CD4-positive, alpha-beta T cell treated with Interleukin-6 at 100 ng/mL for 8 hours (primary cell): ENCODE measurements at places on chromosomes 16 and 17.
A peak's percentile ranks its signal among the peaks of the same experiment; 100 is the strongest.

GRCh38 chr17:7380321-7380720, 568 bp upstream of the TNK1 start:
- no peak for DNase-seq

GRCh38 chr16:67516296-67517154, 12.1 kb upstream of the RIPOR1 start:
- DNase-seq, result no peak

GRCh38 chr16:1554826-1555445, 21.5 kb downstream of the TMEM204 start:
- DNase-seq, result no peak

- no peak for DNase-seq
Observed at GRCh38 chr17:45703806-45704205, 80.3 kb upstream of the CRHR1 start.

GRCh38 chr16:72787514-72788268, 260.2 kb downstream of the ZFHX3 start:
- DNase-seq, result peak; percentile 57

GRCh38 chr17:3678095-3678820, 9.6 kb downstream of the EMC6 start:
- no peak for DNase-seq

DNA sequence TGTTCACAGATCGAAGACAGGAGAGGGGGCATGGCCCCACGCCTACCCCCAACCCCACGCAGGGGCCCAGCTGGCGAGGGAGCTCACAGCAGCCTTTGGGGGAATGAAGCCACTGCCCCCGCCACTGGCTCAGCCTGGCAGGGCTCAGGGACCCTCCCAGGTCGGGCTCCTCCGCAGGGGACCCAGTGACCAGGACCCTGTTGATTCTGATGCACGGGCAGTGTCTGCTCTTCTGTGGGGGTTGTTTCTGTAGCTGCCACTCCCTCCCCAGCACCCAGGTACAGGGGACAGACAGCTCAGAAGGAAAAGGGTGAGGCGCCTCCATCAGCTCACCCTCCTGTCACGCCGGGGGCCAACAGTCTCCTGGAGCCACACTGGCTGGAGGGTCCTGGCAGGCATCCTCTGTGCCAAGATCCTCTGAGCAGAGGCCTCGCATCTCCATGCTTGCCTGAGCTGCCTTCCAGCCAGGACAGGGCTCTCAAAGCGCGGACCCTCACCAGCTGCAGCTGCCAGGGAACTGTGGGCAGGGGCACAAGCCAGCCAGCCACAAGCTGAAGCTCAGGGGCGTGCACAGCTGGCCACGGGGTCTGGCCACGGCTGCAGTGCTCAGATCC, 49.1 kb downstream of the ZNF778 start:
- DNase-seq, result no peak

DNA sequence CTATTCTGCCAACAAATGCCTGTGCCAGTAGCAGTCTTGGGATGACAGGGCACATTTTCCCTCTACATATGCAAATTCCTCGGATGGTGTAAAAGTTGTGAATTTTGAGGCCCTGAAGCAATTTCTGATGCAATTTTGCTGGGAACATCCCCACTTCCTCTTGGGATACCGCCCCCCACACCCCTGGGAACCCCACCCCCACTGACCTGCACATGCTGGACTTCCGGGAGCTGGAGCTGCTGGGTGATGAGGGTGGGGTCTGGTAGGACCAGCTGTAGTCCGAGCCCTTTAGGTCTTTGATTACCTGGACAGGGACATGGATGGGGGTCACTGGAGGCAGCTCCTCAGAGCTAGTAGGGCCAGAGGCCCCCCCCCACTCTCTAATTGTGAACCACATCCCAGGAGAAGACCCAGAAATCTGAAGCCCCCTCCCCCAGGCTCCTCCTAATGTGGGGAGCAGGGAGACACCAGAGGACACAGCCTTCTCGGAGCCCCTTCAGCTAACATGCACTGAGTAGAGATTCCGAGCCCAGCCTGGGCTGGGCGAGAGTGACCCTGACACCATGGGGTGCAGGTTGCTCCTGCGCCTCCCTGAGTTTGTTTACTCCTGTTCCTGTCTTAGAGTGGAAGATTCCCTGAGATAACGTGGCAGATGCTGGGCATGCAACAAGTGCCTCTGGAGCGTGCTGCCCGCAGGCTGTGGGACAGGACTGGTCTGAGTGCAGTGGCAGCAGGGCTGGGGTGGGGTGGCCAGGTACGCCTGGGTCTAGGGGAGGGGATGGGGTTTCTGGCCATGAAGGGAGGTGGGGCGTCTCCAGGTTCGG, 9.0 kb downstream of the MTSS2 start:
- no peak for DNase-seq

- DNase-seq, result peak; percentile 22
Observed at GRCh38 chr17:79993390-79994227, 42.1 kb downstream of the TBC1D16 start.

DNA sequence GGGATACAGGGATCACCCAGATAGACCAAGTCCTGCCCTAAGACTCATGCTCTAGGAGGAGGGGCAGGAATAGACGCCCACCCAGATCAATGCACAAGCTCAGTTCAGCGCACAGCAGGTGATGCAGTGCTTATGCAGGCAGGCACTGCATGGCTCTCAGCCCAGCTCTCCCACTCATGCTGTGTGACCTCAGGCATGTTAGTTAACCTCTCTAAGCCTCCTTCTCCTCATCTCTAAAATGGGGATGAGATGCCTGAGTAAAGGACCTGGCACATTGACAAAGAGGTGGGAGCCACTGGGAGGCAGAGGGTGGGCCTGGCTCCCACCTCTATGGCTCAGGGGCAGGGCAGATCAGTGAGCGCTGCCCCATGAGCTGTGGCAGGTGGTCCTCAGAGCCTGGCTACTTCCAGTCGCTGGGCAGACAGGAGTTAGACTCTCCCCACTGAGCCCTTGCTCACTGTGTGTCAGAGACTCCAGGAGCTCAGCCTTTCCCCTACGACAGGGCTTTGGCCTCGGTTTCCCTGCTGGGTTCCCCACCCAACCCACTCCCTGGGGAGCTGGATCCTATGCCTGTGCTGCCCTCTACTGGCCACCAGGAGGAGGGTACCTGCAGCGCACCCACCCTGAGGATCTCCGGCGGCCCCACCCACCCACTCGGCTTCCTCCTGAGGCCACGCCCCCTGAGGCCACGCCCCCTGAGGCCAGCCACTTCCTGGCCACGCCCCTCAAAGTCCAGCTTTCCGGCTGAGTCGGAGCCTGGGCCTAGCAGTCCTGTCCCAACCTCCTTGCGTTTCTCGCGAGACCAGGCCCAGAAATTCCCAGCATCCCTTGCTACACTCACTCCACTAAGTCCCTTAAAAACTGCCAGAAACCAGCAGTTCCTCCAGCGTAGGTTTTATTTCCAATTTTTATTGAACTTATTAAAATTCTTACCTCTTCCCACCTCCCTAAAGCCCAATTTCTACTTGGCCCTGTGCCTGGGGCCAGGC, 196.1 kb downstream of the GSG1L start:
- DNase-seq, result peak; percentile 25

- DNase-seq, result no peak
Observed at GRCh38 chr16:84315422-84315821, 20.7 kb downstream of the WFDC1 start.

- DNase-seq, result no peak
Observed at GRCh38 chr16:88693420-88694177, 7.3 kb upstream of the SNAI3 start.

DNA sequence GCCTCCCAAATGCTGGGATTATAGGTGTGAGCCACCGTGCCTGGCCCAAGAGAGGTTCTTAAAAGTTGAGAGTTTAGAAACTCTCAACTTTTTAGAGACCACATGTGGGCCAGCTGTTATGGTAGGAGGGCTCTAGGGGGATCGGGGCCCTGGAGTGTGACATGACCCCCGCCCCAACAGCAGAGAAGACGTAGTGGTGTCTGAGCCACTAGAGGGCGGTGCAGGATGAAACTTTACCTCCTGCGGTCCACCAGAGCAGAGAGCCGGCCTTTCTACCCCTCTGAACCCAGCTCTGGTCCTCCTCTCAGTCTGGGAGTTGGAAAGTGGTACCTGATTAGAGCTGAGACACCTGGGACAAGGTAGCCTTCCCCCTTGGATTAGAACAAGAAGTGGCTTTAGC, 7.4 kb downstream of the CDK5RAP3 start:
- DNase-seq, result peak; percentile 36

DNA sequence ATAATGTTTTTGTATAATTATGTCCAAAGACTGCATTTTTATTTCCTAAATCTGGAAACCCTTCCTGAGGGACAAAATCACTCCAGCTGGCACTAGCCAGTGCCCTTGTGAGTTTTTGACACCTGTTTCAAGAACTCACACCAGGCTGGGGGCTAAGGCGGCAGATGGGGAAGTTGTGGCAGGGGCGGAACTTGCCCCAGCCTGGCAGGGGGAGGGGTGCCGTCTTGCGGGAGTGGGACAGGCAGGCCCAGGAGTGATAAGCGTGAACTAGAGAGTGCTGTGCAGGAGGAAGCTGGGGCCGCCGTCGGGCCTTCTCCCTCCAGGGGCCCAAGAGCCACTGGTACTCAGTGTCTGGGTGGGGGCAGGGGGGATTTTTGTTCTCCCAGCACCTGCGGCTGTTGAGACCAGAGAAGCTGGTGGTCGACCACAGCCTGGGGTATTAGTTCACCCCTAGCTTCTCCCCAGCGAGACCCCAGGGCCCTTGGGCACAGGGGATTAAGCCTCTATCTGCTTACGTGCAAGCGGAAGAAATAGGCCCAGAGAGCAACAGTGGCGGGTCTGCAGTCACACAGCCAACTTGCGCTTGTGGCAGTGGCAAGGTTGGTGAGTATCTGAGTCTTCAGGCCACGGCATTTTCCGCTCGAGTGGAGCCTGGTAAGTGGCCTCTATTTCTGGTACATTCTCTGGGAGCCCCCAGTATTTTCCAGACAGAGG, 40.2 kb upstream of the PLCG2 start:
- no peak for DNase-seq

DNA sequence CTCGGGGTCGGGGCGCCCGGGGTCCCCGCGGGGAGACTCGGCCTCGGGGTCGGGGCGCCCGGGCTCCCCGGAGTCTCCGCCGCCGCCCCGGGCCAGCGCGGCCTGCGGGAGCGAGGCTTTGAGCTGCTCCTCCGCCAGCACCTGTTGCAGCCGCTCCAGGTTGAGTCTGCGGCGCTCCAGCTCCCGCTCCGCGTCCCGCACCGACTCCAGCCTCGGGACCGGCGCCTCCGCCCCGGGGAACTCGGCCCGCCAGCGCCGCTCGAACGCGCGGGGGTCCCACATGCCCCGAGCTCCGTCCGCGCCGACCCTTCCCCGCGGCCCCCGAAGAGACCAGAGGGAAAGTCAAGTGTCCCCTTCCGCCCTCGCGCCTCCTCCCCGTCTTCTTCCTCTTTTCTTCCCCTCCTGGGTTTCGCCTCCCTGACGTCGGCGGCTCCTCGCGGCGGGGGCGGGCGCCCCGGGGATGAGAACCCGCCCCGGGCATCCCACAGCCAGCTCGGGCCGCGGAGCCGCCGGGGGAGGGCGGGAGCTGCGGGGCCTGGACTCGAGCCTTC, 40.8 kb upstream of the BHLHA9 start:
- peak; percentile 9 for DNase-seq

DNA sequence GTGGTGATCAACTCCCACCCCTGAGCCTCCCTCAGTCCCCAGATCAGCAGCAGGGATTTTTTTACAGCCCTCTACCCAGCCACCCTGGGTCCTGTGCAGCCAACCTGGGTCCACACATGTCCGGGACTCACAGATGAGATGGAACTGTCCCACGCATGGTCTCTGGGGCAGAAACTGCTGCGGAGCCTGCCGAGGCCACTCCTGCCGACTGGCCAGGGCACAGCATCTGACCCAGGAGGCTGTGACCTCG, 48.0 kb upstream of the ZCCHC14 start:
- DNase-seq, result no peak

DNA sequence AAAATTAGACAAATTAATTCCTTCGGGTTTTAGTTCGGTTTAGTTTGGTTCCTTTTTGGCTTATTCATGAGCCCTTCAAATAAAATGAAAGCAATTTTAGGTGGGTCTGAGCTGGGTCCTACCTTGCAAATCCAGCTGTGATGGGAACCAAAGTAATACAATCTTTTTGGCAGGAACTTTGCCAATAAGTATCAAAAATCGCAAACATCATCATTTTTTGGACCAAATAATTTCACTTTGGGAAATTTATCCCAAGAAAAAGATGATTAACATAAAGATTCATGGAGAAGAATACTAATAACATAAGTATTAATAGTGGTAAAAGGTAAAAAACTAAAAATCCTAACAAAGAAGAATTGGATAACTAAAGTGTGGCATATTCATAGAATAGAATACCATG, 67.8 kb upstream of the MYOCD start:
- no peak for DNase-seq

GRCh38 chr17:43576563-43577229, 30.6 kb upstream of the ETV4 start:
- DNase-seq, result peak; percentile 59

- no peak for DNase-seq
Observed at GRCh38 chr17:540631-541030, 174.0 kb downstream of the VPS53 start.
